ENCODE measurements at places on chromosomes 12 and 14. TPM values are rescaled to one million over a fixed set of nuclear protein-coding genes. Genes with fewer than 3 reads are reported as not detected.

Gene KRT73
- 69.7 TPM for total RNA-seq

- no peaks in the 10 kb centered on the region for H3K36me3 ChIP-seq
- no peaks in the 10 kb centered on the region for H3K27me3 ChIP-seq
- H3K4me1 ChIP-seq, result no peaks in the 10 kb centered on the region
- no peak overlapping the region for H3K4me3 ChIP-seq
Measured at GRCh38 chr14:63273129-63273528, 45.6 kb downstream of the GPHB5 start.

DNA sequence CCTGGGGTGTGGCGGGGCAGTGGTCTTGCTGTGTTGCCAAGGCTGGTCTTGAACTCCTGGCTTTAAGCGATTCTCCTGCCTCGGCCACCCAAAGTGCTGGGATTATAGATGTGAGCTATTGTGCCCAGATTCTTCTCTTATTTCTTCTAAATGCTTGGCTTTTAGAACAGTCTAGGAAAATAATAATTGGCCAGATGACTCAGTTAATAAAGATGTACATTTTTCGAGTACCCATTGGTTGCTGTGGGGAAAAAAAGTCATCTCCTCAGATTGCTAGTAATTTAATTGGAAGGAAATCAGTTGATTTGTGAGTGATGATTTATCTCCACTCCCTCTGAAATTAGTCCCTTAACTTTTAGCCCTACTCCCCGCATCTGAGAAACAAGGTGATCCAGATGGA, 45.5 kb downstream of the CHST11 start:
- H3K27ac ChIP-seq, result no peak overlapping the region
- peaks cover 6% of the 10 kb centered on the region for H3K36me3 ChIP-seq

Gene ACTR10
- total RNA-seq, result 43.6 TPM

- no peak overlapping the region for H3K27ac ChIP-seq
- H3K4me1 ChIP-seq, result no peaks in the 10 kb centered on the region
- H3K4me3 ChIP-seq, result no peak overlapping the region
- DNase-seq, result no peak
Measured at GRCh38 chr12:52090291-52090690, 10.8 kb downstream of the SMIM41 start.

All from CD4-positive, alpha-beta T cell (primary cell).